ENCODE measurements at places on chromosomes 1 and 21.

DNA sequence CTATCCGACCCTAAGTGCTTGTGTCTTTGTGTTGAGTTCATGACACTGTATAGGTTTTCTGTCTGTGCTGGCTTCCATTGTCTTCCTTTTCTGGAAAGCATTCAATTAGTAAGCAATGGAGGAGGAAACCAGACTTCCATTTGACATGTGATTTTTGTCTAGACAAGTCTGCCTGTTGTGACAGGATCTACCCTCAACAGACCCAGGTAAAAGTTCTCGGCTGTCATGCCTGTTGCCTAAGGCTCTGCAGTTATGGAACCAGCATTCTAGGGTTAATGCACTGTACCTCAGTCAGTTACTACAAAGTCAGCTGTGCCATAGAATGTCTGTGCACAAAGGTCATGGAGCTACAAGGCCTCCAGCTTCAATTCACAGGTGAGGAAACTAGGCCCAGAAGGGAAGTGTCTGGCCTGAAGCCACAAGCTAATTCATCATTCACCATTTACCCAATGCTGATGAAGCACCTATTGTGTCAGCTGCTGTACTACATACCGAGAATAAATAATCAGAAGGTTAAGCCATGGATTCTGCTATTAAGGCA, 72.3 kb downstream of the PLPP3 start:
- no peak for DNase-seq

- DNase-seq: no peak
Observed at GRCh38 chr1:110633646-110634030, 27.5 kb upstream of the KCNA2 start.

- DNase-seq: no peak
Observed at GRCh38 chr1:17523321-17524041, 16.0 kb upstream of the ARHGEF10L start.

- no peak for DNase-seq
Observed at GRCh38 chr1:233972951-233973635, 68.6 kb downstream of the SLC35F3 start.

- DNase-seq: no peak
Observed at GRCh38 chr1:6999826-7000225, 214.6 kb downstream of the CAMTA1 start.
